ENCODE measurements at places on chromosomes 5 and 9.

GRCh38 chr5:82676661-82677060 is 398.5 kb upstream of the RPS23 start:
- DNase-seq = no peak

DNA sequence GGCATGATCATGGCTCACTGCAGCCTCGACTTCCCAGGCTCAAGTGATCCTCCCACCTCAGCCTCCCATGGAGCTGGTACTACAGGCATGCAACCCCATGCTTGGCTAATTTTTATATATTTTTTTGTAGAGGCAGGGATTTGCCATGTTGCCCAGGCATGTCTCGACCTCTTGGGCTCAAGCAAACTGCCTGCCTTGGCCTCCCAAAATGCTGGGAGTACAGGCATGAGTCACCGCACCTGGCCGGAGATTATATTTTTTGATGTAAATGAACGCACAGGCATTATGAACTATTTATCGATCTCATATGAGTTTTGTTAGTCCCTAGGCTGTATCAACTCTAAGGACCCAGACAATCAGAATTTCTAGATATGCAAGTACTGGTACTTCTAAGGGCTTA is 25.5 kb upstream of the CEP120 start:
- no peak for DNase-seq

- DNase-seq = no peak
Measured at GRCh38 chr5:155783246-155783645, 543.7 kb upstream of the SGCD start.

GRCh38 chr5:75610201-75610600 is 1.1 kb upstream of the ANKDD1B start:
- no peak for DNase-seq

DNA sequence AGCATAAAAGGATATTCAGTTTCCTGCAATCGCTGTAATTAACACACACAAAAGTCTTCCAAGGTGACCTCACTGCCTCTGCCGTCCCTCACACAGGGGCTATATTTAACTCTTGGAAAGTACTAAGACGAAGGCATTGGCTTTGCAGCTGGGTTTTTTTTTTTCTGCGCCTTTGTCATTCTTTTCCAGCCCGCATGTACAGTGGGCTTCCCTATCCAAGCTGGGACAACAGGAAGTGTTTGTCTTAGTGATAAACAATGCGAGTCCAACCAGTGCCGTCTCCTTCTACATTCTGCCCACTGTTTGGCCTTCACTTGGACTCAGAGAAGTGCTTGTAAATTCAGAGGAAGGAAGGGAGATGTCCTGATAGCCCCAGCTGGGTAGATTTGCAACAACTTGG is 17.6 kb downstream of the AFAP1L1 start:
- DNase-seq = no peak

GRCh38 chr5:116365006-116365496 is 209.6 kb downstream of the SEMA6A start:
- DNase-seq = no peak

GRCh38 chr5:172148381-172148780 is 39.6 kb downstream of the STK10 start:
- no peak for DNase-seq

GRCh38 chr9:123745933-123746332 is 184.0 kb downstream of the DENND1A start:
- DNase-seq = no peak

DNA sequence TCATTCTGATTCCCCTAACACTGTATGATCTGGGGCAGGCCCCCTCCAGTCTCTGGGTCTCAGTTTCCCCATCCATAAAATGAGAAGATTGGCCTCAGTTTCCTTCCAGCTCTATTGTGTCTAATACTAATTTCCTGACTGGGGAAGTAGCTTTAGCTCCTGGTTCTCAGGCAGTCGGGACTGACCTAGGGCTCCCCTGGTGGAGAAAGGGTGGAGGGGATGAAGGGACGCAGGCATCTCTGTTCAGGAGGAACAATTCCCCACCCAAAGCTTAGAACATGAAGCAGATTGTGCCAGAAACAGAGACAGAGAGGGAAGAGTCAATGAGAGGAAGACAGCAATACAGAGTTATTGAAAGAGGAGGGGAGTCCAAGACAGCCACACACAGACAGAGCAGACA is 14.2 kb upstream of the PTGS1 start:
- no peak for DNase-seq

DNA sequence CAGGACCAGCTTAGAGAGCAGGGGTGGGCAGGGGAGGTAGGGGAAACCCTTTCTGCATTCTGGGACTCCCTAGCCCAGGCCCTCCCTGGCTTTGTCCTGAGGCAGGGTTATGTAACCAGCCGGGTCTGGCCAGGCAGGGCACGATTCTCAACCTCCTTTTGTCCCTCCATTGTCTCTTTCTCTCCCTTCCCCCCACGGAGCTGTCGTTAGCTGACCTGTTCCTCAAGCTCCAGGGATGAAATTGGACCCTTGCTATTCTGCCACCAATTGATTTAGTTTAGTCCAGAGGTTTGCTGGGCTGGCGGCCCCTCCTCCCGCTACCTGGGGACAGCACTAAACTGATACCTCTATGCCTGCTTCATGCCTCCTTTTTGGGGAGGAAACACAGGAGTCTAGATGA is 9.4 kb upstream of the NDST1 start:
- no peak for DNase-seq

GRCh38 chr5:140351609-140352334 is 5.4 kb upstream of the HBEGF start:
- DNase-seq = no peak

GRCh38 chr5:112116371-112116770 is 302.7 kb downstream of the EPB41L4A start:
- no peak for DNase-seq

GRCh38 chr5:113344973-113345940 is 89.5 kb downstream of the TSSK1B start:
- no peak for DNase-seq

GRCh38 chr5:77719666-77720363 is 56.3 kb downstream of the TBCA start:
- no peak for DNase-seq

DNA sequence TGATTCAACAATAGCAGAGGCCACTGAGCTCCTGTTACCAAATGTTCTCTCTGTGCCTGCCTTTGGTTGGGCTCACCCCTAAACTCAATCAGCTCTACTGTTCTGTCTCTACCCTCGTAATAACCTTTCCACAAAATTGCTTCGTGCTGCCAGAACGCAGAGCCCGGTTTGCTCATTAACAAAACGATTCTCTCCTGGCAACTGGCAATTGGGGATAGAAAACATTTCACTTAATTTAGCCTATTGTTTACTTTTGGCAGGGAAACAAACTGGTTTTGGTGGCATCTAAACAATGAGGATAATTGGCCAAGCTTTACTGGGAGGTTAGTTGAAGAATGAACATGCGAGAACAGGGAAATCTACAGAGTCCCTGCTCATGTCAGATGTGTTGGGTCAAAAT is 56.6 kb downstream of the SLC28A3 start:
- no peak for DNase-seq

DNA sequence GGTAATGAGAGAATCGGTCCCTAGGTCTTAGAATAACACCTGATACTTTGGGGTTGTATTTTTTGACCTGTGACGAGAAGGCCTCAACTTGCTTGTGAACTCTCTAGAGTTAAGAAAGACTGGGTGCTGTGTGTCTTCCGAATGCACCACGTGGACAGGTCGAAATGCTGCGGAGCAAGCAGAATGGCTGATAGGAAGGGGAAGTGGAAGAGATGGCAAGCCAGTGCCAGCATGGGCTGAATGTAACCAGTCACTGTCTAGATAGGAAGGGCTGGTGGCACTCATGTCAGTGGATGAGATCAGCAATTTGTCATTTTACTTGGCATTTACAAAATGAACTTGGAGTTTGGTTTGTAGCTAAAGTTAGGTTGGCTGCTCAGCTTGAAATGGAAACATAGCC is 5.6 kb downstream of the OTULINL start:
- DNase-seq = no peak

GRCh38 chr5:94422812-94423211 is 195.6 kb downstream of the KIAA0825 start:
- no peak for DNase-seq

- DNase-seq = no peak
Measured at GRCh38 chr5:107717816-107718215, 47.1 kb upstream of the EFNA5 start.

- no peak for DNase-seq
Measured at GRCh38 chr5:11906497-11906896, 2.3 kb upstream of the CTNND2 start.

GRCh38 chr5:140152022-140152999 is 22.7 kb upstream of the CYSTM1 start:
- no peak for DNase-seq

GRCh38 chr5:111447099-111447498 is 65.2 kb downstream of the STARD4 start:
- DNase-seq = no peak

DNA sequence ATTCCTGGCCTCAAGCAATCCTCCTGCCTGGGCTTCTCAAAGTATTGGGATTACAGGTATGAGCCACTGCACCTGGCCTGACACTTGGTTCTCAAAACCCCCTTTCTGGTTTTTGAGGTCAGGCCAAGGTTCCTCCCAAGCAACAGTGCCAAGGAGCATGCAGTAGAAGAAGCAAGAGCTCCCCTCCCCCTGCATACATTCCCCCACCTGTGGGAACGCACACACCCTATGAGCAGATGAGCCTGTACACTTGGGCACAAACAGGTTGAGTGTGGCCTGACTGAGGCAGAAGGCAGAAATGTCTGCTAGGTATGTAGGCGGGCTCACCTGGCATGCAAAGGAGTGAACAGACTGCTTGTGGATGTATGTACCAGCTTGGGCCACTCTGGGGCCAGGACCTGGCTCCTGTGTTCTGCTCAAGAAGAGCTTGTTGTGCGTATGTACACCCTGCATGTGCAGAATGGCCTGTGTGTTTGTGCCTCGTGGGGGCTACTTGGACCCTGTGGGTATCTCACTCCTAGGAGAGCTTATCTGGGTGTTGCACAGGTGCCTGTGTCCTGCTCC is 1.7 kb downstream of the GPRIN1 start:
- no peak for DNase-seq

- DNase-seq = no peak
Measured at GRCh38 chr5:66620711-66621110, 24.5 kb downstream of the MAST4 start.

DNA sequence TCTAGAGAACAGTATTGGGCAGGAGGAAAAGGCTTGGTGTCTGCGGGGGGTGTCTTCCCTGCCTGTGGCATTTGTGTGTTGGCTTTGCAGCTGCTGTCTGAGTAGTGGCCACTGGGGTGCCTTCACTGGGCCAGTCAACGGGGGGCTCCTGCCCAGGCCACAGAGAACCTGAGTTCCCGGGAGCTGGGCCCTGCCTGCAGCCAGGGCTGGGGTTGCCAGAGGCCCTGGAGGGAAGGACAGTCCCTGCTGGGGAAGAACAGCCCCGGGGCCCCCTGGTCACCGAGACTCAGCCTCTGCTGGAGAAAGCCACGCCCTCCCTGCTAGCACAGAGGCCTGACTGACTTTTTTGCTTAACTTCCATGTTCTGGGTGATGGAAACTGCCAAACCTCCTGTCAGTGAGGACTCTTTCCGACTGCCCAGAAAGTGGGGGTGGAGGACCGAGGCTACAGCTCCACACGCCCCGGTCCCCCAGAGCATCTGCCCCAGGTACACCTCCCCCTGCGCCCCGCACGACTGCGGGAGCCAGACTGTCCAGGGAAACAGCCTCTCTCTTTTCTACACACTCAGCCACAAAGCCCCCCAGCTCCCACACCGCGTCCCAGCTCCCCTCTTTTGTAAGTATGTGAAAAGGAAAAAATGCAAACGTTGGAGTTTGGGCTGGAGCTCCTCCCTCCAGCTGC is 133.4 kb downstream of the DAB2IP start:
- DNase-seq = no peak

DNA sequence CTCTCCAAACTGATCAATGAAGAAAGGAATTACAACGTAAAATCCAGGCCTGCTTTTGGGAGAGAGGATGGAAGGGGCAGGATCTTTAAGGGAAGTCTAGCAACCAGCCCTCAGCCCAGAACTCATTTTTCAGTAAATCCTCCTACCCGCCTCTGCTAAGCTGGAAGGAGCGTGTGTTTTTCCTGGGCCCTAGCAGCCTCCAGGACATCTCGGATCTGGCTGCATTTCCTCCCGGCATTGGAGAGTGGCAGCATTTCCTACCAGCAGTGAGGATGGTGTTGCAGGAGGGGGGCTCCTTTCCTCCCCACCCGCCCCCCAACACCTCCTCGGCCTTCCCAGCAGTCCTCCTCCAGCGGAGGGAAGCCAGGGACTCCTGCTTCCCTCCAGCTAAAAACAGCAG is 54.5 kb downstream of the DCP2 start:
- no peak for DNase-seq

- DNase-seq = no peak
Measured at GRCh38 chr9:120431268-120431667, 148.7 kb downstream of the CDK5RAP2 start.

DNA sequence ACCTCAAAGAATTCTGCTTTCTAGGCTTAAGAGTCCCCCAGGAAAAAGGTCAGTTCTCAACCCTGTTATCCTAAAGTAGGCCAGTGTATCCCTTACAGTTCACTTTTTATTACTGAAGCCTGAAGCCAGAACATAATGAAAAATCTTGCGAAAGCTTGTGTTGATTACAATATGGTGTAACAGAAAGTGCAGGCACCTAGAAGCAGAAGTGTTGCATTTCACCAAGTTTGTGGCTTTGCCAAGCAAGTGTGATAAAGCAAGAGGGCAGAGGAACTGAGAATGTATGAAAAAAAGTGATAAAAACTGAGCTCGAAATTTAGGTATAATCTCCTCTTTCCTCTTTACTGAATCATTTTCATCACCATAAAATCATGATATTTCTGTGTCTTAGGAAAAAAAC is 26.2 kb downstream of the AGTPBP1 start:
- DNase-seq = no peak

- DNase-seq = no peak
Measured at GRCh38 chr5:151581812-151582583, 9.1 kb downstream of the FAT2 start.

- DNase-seq = no peak
Measured at GRCh38 chr5:145189746-145190145, 645.4 kb downstream of the PRELID2 start.

- no peak for DNase-seq
Measured at GRCh38 chr9:114231719-114232449, 76.5 kb downstream of the COL27A1 start.

- DNase-seq = no peak
Measured at GRCh38 chr9:19231126-19231903, 822 bp downstream of the DENND4C start.

- peak; percentile 11 for DNase-seq
Measured at GRCh38 chr5:172771439-172772111, 580 bp upstream of the DUSP1 start.

DNA sequence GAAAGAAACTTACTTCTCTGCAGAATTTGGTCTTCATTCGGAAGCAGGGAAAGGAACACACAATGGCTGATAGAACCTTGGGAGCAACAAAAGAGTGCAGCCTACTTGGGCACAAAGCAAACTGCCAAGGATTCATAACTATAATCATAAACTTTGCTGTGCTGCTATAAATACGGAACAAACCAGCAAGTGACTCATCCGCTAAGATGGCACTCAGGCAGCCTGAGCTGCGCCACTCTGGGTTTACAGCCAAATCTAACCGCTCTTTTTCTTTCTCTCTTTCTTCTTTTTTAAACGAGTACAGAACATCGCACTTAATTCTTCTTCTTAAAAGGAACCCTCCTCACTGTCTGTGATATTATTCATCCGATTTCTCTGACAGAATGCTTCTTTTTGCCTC is 81.1 kb downstream of the PTPN3 start:
- no peak for DNase-seq

All from activated T-helper 1 cell treated with anti-CD3 and anti-CD28 coated beads, Interleukin-2, amount 50 U/mL, for 16 hours (primary cell).